GM12891 (cell line): ENCODE measurements at places on chromosomes 6 and 20.

DNA sequence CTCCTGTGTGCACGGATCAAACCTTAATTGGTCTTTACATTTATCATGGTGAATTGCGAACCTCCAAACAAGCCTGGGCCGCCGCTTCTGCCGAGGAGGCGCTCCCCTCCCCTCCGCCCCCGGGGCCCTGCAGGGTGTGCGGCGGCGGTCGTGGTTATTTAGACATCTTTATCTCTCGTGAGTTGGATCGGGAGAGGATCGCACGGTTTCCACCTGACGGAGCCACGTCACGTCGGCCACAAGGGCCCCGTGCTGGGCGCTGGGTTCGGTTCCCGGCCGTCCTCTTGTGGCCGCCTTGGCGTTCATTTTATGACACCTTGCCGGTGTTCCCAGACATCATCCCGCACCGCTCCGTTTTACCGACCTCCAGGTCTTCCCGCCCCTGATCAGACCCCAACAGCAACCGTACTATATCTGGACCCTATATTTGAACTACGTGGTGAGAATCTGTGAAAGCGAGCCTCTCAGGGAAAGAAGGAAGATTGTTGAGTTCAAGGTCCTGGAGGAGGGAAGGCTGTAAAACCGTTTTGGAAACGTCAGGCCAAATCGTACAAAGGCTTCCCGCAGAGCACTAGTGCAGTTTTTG, 1.3 kb upstream of the CNR1 start:
- no peak for DNase-seq

GRCh38 chr6:112636650-112637262, 289.6 kb downstream of the RFPL4B start:
- DNase-seq, result no peak

DNA sequence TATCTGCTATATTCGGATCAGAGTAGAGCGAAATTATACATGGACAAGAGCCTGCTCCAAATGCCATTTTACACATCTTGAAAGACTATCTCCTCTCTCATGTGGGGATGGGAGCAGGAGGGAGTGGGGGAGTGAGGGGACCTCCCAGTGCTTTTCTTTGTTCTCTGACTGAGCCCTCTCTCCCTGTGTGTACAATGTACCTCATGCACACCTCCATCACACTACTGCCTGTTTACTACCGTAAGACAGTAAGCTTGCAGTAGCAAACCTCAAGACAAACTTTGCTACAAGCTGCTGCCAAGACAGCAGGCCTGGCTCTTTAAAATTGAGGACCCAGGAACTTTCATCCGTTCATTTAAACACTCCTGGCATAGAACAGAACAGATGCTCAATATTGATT, 7.2 kb downstream of the NHSL1 start:
- DNase-seq, result no peak

GRCh38 chr6:157089851-157090250, 233.5 kb downstream of the TMEM242 start:
- no peak for DNase-seq

DNA sequence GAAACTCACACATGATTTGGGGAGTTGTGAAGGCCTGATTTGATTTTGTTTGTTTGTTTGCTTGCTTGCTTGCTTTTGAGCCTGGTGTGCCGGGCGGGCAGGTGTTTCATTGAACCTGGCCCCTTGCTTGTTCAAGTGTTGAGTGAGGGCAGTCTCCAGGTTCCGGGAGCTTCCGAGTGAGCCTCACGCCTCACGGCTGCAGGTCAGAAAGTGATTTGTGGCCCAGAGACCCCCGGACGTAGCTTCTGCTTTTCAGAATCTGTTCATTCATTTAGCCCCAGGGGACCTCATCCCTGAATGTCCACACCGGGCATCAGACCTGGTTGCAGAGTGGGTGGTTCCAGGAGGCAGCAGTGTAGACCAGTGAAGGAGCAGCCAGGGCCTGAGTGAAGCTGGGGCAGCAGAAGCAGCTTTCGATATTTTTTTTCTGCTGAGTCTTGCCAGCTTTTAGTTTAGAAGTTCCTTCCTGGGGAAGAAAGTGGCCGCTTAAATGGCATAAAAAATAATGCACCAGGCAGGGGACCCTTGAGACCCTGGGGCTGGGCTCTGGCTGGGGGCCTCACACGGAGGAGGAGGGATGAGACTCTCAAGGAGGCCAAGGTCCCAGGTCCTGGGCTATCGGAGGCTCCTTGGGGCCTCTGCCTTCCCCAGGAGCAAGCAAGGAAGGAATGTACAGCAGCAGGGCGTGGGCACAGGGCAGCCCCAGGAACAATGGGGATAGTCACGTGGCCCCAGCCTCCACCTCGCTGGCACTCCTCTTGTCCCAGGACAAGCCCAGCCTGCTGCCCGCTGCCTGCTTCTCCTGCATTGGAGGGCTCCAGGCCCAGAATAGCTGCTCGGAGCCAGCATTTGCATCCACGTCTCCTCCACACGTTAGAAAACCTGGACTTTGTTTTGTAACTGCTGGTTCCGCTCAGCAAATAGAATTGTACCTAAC, 89.2 kb upstream of the BHLHE23 start:
- DNase-seq, result no peak

DNA sequence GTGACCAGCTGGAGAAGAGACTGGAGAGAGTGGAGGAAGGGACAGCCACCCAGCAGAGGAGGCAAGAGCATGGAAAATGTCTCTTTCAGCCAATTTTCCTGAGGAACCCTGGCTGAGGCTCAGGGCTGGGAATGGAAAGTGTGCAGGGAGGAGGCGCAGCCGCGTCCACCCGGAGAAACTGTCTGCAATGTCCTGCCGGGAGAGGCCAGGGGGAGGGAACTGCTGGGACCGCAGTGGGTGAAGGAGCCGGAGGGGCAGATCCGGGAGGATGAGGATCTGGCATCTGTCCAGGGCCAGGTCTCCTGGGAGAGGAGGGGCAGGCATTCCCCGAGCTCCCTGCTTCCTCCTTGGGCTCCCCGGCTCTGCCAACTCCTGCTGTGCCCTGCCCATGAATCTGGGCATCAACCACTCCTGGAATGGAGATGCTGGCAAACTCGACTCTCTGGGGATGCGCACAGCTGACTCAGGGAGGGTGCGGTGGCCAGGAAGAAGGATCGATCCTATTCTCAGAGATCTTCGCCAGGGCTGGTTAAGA, 17.4 kb upstream of the HM13 start:
- no peak for DNase-seq

DNA sequence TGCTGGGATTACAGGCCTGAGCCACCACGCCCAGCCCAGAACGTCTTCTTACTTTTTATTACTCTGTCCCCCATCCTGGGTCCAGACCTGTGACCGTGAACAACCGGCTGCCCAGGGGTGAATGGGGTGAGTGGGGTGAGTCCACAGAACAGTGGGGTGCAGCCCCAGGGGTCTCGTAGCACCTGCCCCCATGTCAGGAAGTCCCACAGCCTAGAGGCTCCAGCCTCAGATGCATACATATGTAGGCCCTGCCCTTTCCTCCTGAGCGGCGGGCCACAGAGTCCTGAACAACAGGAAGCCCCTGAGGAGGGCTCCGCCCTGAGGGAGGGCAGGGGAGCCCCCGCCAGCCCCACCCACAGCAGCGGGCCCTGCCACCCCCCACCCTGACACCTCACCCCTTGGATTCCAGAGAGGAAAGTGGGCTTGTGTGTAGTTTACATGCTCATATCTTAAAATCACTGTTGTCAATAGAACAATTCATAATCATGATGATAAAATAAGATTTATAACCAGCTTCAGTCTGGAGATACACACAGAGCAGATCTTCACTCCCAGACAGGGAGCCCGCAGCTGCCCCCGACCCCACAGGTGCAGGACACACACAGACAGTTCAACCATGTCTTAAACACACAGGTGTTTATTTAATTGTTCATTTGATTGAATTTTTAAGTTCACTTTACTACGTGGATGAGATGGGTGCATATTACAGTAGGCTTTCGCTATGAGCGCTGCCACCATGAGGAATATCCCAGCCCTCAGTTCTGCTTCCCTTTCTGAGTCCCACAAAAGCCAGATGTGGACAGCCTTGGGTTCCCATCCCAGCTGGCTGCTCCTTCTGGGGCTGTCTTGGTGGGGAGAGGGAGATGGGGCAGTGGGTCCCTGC, 12.4 kb upstream of the GMEB2 start:
- DNase-seq, result no peak

DNA sequence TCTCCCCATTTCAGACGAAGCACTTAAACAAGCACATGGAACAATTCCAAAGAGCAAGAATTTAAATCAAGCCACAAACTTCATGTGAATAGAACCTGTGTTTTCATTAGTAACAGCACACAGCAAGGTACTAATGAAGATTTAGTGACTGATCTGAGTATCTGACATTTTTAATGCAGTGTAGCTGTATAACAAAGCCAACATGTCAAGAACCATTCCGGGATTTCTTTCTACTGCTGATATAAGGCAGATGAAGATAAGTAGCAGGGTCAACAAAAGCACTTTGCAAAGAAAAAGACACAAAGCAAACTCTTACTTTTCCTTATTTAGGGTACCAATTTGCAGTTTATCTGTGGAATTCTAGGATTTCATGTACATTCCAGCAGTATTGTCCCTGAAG, 11.3 kb downstream of the SLC17A5 start:
- DNase-seq, result no peak

DNA sequence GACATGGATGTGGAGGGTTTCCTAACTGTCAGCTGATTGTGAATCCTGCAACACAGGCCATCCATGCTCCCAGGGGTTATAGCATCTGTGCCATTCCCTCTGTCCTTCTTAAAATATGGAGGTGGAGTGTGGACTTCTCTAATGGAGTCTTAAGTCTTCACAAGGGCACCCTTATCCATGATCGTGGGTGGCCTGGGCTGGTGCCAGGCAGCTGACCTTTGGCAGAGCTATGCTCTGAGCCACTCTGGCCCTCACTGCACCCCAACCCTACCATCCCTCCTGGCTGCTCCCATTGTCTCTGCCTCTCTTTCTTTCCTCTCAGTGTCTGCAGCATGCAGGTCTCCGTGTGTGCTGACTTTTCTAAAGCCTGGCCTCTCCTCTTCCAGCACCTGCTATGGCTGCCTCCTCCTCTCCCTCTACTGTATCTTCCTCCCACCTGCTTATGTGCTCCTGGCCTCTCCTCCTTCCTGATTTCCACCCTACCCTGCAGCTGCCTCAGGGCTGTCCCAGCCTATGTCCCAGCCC, 11.2 kb upstream of the PCMTD2 start:
- no peak for DNase-seq
